GM19239 (cell line): ENCODE measurements at places on chromosomes 3 and 15.

GRCh38 chr3:42101048-42101447 is 9.9 kb downstream of the TRAK1 start:
- DNase-seq: no peak

DNA sequence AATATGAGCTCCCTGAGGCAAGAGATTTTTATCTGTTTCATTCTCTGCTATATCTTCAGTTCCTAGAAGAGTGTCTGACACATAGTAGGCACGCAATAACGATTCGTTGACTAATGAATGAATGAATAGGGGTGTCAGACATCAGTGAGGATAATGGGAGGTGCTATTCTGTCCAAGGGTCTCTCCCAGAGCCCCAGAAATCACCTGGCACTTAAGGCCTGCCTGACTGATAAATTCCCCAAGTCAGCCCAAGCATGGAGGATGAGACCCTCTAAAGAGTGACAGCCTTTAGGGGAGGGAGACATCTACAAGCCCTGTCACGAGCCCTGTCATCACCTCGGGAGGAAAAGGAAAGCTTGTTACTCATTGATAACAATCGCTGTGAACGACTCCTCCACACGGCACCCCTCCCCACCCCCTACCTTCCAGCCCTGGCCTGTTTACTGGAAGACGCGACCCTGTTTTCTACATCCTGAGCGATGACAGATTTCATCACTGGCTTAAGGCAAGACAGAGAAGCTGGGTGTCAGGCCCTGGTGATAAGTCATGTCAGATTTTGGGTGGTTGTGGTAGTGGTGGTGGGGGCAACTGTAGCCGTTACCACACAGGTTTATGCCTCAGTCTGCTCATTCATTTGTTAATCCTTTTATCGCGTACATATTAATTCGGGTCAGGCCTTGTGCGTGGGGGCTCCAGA is 23.1 kb downstream of the BHLHE40 start:
- DNase-seq: no peak

DNA sequence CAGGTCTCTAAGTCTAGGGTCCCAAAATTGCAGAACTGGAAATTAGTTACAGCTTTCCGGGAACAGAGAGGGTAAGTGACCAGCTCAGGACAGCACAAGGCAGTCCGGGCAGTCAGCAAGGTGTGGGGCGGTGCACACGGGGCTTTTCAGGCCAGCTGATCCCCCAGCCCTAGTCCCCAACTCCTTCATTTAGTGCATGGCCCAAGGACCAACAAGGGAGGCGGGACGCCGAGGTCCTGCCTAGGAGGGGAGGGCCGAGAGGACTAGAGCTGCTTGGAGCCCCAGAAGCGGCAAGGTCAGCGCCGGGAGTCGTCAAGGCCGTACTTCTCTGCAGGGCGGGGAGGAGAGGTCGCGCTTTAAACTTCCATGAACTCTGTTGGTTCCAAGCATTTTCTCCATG is 2.0 kb upstream of the PDE8A start:
- no peak for DNase-seq

GRCh38 chr3:30512576-30512975 is 93.8 kb upstream of the TGFBR2 start:
- DNase-seq: no peak

- no peak for DNase-seq
Measured at GRCh38 chr3:187044867-187045552, 94.3 kb downstream of the RPL39L start.

- no peak for DNase-seq
Measured at GRCh38 chr3:32316976-32317375, 74.7 kb upstream of the CMTM7 start.

- no peak for DNase-seq
Measured at GRCh38 chr3:154904328-154904727, 175.8 kb upstream of the MME start.

DNA sequence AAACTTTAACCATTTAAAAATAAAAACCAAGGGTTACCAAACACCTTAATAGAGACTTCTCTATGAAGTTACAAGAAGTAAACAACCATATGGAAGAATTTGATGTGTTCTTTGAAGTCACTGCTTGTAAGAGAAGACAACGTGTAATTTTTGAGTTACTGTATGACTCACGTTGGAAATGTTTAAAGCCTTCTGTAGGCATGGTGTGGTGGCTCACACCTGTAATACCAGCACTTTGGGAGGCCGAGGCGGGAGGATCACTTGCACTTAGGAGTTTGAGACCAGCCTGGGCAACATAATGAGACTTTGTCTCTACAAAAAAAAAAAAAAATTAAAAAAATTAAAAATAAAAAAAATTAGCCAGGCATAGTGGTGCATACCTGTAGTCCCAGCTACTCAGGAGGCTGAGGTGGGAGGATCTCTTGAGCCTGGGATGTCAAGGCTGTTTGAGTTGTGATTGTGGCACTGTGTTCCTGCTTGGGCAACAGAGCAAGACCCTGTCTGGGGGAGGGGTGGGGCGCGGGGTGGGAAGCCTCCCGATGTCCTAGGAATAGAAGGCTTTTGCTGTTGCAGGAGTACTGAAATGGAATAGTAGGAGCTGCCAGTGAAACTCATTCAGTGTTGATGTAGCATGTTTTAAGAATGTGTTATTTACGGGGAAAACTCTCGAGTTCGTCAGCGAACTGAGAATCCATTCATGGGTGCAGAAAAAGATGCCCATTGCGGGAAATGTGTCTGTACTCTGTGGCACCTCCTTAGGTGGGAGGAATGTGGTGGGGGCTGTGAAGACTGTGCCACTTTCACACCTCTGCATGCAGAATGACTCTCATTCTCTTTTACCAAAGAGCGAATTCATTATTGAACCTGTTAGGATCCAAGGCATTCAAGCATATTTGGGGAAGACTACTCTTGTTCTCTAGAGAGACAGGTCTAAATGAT is 134.2 kb downstream of the FNDC3B start:
- DNase-seq: no peak

- no peak for DNase-seq
Measured at GRCh38 chr15:74709011-74709410, 13.2 kb upstream of the EDC3 start.

DNA sequence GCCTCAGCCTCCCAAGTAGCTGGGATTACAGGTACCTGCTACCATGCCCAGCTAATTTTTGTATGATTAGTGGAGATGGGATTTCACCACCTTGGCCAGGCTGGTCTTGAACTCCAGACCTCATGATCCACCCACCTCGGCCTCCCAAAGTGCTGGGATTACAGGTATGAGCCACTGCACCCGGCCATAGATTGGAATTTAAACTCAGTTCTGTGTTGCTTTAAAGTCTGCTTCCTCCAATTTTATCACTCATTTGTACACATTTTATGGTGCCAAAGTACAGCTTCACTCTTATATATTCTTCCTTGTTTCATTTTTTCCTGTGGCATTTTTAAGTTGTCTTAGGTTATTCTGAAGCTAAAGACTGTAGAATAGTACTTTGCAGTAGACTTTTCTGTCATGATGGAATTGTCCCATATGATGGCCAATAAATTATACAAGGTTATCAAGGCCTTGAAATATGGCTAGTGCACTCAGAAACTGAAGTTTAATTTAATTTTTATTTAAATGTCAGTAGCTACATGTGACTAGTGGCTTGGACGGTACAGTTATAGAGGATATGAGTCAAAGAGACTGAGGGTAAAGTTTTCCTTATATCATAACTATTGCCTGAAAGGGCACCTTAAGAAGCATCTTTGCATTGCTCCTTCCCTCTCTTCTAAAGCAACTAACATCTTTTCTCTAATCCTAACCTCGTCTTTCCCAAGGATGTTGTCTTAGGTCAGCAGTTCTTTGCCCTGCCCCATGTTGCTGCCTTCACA is 28.1 kb downstream of the ATP11B start:
- DNase-seq: no peak

DNA sequence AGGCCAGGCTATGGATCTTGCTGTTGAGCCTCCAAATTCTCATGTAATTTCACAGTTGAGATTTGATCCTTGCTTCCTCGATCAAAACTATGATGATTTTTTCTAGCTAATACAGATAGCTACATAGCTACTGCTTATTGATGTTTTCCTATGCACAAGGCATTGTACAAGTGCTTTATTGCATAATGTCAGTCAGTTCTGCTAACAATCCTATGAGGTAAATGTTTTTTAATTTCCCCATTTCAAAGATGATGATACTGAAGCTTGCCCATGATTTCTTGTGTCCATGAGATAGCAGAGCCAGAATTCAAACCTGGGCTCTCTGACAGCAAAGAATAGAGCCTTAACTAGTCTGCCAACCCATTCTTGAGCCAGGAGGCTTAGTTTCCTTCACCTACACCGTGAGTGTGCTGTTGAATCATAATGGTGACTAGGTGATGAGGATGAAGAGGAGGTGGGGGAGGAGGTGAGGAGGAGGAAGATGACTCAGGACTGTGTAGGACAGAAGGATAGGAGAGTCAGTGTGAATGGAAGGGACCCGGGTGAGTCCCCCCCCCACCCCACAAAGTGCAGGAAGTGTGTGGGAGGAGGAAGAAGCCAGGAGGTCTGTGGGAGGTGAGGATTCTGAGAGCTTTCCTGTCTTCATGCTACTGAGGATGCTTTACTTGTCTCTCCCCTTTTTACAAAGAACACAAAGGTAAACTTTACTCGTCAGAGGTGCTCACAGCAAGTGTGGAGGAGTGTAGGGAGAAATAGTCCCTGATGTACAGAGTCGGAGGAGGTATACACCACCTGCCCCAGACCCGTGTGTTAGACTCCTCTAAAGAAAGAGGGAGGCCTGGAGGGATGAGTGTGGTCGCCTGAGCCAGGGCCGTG is 3.6 kb downstream of the TAGLN3 start:
- no peak for DNase-seq

- no peak for DNase-seq
Measured at GRCh38 chr3:55247666-55248065, 239.4 kb downstream of the WNT5A start.

GRCh38 chr3:167609156-167609555 is 44.6 kb downstream of the WDR49 start:
- DNase-seq: no peak

- no peak for DNase-seq
Measured at GRCh38 chr3:158260392-158260791, 150.5 kb downstream of the RSRC1 start.

- DNase-seq: no peak
Measured at GRCh38 chr3:192373586-192373985, 353.8 kb downstream of the FGF12 start.

DNA sequence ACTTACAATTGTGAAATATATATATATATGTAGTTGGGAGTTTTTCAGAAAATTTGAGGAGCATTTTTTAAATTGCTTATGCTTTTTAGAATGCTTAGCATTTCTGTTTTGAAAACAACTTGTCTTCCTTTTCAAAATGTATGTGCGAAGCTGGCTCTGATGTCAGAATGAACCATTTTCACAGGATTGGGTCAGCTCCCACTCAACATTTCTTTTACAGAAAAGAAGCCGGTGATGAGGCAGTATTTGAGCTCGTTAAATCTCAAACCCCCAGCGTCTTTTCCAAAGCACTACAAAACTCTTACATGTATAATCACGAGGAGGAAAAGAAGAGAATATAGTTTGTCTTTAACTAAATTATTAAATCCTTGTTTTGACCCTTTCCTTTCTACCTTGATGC is 225.4 kb downstream of the MEIS2 start:
- DNase-seq: no peak

DNA sequence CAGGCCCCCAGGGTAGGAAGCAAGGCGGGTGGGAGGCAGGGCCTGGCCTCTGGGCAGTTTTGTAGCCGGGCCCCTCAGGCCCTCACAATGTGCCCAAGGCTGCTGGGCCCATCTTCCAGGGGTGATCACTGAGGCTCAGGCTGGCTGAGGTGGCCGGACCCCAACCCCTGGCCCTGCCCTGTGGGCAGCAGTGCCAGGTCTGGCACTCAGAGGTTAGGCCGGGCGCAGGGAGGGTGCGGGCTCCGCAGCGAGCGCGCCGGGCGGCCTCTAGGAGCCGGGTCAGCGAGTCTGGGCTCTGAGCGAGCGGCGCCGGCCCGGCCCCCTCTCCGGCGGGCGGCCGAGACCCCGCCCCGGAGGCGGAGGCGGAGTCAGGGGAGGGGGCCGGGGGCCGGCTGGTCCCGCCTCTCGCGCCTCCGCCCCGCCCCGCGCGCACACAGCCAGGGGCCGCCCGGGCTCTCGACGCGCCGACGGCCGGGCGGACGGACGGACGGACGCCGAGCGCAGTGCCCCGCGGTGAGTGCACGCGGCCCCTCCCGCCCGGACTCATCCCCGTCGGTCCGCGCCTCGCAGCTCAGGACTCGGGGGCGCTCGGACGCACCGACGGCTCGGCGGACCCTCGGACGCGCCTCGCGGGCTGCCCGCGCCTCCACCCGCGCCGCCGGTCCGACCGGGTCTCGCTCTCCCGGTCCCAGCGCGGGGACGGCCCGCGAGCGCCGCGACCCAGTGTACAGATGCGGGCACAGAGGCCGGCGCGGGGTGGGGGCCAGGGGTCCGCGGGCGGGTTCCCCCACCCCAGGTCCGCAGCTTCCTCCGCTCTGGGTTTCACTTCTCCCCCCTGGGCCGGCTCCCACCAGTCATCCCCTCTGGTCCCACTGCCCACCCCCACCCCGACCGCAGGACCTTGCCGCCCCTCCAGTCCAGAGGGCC is at the start of gene FBLN2:
FBLN2 (plus strand) TSS at position 430 of the 927 bp plus-strand sequence. CDS start 21,231 bp downstream, outside the sequence.
- no peak for DNase-seq

- DNase-seq: no peak
Measured at GRCh38 chr3:184654375-184654774, 57.5 kb downstream of the MAGEF1 start.

- DNase-seq: no peak
Measured at GRCh38 chr3:133295199-133295901, 104.5 kb upstream of the BFSP2 start.

- no peak for DNase-seq
Measured at GRCh38 chr3:16907243-16907642, 22.5 kb downstream of the PLCL2 start.

GRCh38 chr15:33125894-33126537 is 68.5 kb downstream of the FMN1 start:
- no peak for DNase-seq

DNA sequence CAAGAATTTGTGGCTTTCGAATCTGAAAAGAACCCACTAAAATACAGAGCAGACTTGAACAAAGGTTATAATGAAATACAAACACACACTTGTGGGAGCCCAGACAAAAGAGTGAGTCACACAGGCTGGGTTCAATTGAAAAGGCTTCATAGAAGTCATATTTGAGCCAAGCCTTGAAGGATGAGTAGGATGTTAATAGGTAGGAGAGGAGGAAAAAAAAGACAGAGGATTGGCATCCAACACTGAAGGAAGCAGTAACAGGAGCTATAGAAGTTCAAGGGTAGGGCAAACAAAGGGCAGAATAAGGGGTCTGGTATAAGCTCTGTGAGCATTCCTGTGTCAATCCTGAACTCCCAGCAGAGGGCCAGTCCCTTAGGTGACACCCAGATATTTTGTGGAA is 325.4 kb downstream of the FOXP1 start:
- DNase-seq: no peak

DNA sequence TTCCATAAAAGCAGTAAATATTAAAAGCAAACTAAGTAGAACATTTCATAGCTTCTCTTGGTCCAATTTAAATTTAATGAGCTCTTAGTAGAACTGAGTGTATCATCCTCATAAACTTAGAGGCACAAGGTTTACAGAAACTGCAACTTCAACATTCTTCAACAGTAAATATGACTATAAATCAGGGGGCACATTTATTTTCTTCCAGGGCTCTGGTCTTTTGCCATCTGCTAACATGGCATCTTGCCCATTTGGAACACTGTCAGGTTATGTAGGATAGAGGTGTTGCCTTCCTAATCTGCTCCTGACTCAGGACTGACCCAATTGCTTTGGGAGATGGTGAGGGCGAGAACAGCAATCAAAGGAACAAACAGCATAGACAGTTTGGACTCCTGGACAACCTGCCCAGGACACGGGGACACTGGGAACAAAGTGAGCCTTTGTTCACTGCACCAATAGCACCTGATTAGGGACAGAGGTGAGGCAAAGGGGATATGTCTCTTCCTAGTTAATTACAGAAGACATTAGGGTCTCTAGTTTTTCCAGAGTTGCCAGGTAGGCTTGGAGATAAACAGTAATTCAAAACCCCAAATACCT is 610.2 kb upstream of the ROBO2 start:
- no peak for DNase-seq
